Stimulated activated CD8-positive, alpha-beta memory T cell treated with anti-CD3 and anti-CD28 coated beads, Interleukin-7, amount 100 ng/mL, for 1 hour (primary cell): ENCODE measurements at places on chromosomes 1 and 21.

- DNase-seq = no peak
These were observed 40.9 kb downstream of the PDPN start for GRCh38 chr1:13624526-13624925.

- no peak for DNase-seq
These were observed 63.0 kb downstream of the ATP1A1 start for GRCh38 chr1:116435806-116436610.

DNA sequence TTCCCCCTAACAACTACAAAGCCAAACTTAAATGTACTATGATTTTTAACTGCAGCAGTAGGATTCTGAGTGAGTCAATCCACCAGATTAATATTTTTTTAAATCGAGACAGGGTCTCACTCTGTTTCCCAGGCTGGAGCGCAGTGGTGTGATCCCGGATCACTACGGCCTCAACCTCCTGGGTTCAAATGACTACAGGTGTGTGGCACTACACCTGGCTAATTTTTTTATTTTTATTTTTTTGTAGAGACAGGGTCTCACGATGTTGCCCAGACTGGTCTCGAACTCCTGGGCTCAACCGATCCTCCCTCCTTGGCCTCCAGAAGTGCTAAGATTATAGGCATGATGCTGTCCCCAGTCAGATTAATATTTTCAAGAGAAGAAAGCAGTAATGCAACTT lies 88.1 kb downstream of the SLC45A1 start:
- no peak for DNase-seq

GRCh38 chr1:35576061-35576765 lies 3.1 kb downstream of the TFAP2E start:
- no peak for DNase-seq

DNA sequence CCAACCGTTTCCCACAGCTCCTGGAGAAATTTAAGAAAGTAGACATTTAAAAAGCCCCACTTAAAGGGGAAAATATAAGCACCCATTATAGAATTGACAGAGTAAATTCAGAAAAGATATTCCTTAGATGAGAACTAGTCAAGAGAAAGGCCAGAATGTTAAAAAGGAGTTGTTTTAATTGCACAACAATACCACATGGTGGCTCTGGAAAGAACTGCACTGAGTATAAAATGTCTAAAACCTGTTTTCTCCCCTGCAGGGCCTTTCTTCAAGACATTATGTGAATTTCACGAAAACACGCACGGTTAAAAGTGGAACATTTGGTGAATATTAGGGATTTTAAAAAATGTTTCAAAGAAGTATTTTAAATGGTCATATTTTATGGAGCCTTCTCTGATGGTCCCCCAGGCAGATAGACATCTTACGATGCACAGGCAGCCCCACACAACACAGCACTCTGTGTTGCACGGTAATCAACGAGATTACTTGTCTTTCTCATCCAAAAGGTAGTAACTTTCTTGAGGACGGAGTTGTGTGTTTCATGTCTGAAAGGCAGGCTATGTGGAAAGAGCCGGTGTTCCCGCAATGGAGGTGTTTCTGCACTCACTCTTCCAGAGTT lies 101.9 kb downstream of the PRRX1 start:
- no peak for DNase-seq
